ENCODE measurements at places on chromosomes 3 and 15.
A peak's percentile ranks its signal among the peaks of the same experiment; 100 is the strongest.

DNA sequence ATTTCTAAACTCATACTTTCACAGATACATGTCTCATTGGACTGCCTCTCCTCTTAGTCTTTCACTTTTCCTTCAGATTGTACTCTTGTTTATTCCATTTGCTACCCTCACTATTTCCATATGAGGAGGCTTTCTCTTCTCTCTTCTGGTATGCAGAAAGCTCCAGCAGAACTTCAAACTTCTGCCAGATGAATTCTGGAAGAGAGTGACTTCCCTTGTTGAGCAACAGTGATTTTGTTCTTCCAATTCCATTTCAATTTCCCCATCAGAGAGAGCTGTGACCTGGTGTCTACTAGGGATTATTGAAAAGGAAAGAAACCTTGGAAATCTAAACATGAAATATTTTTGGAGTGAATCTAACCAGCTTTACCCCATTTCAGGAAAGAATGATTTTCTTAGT lies 523.2 kb upstream of the ZNF717 start:
- no peak for DNase-seq

- DNase-seq: no peak
Measured at GRCh38 chr3:117486719-117487716, 777.4 kb downstream of the TUSC7 start.

DNA sequence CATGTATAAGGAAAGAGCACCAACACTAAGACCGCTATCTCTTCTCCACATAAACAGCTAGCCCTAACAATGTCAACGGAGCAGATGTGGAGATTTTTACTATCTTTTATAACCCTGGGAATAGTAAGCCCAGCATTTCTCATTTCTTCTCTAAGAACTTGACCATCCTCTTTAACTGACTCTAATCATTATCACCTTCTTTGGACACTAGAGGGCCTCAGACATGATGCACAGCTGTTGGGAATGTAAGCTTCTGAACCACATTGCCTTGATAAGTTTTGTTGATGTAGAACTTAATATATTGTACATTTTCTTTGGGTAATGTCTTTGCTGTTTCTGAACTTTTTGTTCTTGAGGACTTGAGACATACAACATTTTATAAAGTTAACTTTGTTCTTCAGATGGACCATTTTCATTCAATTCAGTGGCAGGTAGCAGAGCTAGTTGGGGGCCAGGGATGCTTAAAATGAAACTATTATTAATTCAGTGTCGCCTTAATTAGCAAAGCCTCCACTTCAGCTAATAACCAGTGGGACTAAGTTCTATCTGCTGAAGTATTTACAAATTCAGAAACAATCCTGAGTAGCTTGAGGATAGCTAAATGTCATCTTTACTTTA lies 9.6 kb upstream of the TAGLN3 start:
- no peak for DNase-seq

GRCh38 chr3:34882764-34883163 lies 756.6 kb upstream of the ARPP21 start:
- no peak for DNase-seq

GRCh38 chr15:27260523-27260922 lies 289.5 kb downstream of the GABRG3 start:
- DNase-seq: no peak

- peak; percentile 38 for DNase-seq
Measured at GRCh38 chr15:90161950-90162361, 39.2 kb upstream of the SEMA4B start.

GRCh38 chr3:42123012-42123581 lies 31.9 kb downstream of the TRAK1 start:
- no peak for DNase-seq

GRCh38 chr3:183098536-183099025 lies 715 bp downstream of the MCCC1 start:
- no peak for DNase-seq

DNA sequence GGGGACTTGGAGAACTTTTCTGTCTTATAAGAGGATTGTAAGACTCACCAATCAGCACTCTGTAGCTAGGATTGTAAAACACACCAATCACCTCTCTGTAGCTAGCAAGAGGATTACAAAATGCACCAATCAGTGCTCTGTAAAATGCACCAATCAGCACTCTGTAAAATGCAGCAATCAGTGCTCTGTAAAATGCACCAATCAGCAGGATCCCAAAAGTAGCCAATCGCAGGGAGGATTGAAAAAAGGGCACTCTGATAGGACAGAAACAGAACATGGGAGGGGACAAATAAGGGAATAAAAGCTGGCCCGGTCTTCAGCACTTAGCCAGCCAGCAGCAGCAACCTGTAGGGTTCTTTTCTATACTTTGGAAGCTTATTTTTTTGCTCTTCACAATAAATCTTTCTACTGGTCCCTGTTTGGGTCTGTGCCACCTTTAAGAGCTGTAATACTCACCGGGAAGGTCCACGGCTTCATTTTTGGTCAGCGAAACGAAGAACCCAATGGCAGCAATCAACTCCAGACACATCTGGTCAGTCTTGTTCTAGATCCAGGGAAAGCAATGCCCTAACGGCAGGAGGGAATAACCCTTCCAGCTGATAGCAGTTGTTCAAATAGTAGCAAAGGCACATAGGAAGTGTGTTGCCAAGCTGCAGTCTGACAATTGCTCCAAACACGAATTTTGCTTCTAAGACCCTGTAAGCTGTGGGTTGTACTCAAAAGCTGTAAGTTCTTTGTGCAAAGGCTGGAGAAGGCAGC lies 135.6 kb downstream of the TJP1 start:
- no peak for DNase-seq

DNA sequence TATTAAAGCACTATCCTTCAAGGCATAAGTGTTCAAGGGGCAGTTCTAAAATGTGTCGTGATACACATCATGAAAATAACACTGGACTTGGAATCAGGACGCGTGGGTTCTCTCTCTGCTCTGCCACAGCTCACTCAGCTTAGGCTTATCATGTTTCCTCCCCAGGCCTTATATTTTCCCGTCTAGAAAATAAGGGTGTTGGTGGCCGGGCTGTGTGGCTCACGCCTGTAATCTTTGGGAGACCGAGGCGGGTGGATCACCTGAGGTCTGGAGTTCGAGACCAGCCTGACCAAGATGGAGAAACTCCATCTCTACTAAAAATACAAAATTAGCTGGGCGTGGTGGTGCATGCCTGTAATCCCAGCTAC lies 223.0 kb downstream of the OPA1 start:
- DNase-seq: no peak

DNA sequence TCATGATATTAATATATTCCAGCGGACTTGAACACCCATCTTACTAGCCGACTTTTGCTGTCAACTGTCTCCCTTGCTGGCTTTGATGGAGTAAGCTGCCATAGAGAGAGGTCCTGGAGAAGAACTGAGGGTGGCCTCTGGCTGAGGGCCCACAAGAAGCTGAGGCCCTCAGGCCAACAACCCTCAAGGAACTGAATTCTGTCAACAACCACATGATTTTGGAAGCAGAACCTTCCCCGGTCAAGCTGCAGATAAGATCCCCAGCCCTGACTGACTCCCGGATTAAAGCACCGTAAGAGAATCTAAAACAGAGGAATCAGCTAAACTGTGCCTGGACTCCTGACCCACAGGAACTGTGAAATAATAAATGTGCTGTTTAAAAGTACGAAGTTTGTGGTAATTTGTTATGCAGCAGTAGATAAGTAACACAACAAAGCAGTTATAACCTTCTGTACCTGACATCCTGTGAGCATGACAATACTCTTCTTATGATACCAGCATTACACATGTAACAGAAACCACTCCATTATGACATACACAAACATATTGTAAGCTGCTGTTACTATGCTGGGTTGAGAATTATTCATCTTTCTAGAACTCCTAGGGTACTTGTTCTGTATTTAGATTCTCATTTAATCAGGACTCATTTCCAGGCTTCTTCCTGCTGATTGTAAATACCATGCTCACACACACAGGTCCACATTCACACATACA lies 66.2 kb downstream of the HES1 start:
- no peak for DNase-seq

DNA sequence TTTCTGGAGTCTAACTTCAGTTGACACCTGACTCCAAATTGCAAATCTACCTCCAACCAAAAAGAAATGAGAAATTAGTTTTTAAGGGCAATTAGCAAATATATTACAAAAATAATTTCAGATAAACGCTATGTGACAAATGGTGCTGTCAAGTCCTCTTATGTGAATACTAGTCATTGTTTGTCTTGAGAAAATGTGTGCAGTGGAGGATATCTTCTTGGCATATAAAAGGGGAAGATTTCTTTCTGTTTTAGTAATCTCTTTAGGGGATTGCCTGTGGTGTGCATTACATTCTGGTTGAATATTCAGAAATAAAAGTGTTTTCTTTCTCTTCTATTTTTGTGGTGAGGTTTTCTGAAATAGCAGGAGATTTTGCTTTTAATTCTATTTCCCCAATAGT lies 3.0 kb upstream of the GCSAM start:
- no peak for DNase-seq

- DNase-seq: no peak
Measured at GRCh38 chr3:30428251-30428650, 178.2 kb upstream of the TGFBR2 start.

GRCh38 chr3:123301331-123302184 lies 99.8 kb downstream of the SEC22A start:
- no peak for DNase-seq

DNA sequence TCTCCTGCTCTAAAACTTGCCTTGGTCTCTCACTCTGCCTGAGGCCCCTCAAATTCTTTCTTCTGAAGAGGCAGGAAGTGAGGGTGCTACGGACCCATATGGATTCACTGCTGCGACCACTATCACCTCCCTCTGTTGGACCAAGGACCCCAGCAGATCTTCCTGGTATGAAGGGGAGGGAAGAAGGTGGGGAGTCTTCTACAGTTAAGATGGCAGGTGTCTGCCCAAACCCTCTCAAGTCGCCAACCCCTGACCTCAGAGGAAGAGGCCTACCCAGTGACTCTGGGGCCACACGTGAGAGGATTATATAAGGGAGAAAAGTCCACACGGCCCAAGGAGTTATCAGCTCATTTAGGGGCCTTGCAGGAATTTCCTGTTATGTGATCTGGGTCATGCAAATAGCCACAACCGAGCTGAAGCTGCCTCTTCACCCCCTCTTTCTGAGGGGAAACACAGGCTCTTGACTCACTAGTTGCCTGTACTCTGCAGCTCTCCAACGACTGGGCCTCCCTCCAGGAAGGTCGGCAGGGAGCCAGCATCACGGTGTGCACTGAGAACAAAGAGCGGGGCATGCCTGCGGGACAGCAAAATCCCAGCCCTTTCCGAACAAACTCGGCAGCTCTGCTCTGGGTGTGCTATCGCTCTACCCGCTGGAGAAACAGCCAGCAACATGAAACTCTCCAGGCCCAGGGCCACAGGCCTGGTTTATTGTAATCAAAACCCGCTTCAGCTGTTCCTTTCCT lies 116.0 kb downstream of the XXYLT1 start:
- no peak for DNase-seq

DNA sequence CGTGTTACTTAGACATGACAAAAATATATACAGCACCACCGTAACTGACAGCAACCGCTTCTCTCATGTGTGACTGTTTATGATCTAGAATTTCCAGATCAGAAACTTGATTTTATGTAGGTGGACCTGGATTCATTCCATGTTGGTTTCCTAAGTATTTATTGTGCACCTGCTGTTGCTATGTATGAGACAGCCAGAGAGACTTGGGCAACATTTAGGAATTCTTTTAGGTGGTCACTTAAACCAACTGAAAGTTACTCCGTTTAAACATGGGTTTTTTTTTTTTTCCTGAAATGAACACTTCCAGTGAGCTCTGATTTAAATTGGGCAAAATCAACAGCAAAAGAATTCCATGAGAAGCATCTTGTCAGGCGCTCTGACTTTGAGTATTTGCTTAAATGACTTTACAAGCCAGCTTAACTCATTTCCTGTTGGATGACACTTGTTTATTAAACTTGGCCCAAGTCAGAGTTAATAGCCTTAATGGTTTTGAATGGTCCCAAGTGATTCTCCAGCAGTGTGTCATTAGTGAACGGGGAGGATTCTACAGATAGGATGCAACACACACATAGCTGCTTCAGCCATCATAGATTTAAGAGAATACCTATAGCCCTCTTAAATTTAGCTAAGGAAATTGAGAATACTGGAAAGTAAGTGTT lies 31.8 kb downstream of the MITF start:
- no peak for DNase-seq

DNA sequence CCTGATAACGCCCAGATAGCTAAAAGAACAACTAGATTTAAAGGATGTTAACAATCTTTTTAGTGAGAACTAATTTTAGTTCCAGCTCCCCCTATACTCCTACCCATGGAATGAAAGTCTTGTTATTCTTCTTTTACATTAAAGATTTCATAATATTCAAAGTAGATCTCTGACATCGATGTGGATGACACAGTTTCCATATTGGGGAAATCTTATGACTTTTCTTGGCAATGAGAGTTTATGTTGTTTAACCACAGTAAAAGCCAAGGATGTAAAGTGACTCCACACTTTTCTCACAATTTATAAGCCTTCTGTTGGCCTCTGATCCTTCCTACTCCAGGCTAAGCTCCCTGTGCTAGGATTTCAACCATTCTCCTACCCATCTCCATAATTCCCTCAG lies 332.6 kb upstream of the KCNMB2 start:
- no peak for DNase-seq

DNA sequence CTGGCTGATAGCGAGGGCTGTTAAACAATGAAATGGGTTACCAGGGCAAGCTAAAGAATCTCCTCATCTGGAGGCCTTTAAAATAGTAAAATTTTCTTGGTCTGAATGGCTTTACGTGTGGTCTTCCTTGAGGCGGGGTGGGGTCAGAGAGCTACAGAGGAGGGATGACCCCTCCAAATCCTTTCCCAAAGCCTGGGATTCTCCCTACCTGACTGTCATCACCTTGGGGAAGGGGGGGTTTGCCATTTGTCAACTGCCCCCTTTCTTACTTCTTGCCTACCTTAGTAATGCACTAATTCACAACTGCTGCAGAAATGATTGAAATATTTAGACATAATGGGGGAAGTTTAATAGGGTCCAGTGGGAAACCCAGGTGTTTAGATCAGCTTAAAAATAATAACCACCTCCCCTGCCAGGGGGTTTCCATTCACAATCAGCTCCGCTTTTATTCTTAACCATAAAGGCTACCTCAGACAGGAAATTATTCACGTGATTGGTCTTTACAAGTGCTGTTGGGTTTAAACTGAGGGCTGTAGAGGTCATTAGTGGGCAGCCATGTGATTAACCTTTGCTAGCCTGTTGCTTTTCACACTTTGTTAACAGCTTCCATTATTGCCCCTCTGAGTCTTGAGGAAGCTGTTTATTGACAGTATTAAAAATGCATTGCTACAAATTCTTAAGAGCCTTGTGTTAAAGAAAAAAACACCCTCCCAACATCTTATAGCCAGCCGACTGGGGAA lies 276.5 kb upstream of the ATP11B start:
- no peak for DNase-seq
